ENCODE measurements at places on chromosomes 2 and 18.

DNA sequence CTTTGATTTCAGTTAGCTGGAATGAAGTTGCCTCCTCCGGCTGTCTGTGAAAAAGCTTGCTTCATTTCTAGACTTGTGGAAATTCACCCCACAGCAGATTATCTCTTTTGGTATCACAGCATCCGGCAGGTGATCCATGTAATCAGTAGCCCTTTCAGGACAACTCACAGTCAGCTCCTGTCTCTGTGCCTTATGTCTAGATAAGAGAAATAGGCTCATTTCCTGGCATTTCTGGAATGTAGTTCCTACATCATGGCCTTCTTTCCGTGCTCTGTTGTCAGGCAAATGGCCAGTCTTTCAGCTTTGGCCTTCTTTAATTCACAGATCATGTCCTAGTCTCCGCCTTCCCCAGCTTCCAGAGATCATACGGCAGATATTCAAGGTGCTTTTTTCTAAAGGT is 455.4 kb downstream of the NUP35 start:
- no peak for DNase-seq

DNA sequence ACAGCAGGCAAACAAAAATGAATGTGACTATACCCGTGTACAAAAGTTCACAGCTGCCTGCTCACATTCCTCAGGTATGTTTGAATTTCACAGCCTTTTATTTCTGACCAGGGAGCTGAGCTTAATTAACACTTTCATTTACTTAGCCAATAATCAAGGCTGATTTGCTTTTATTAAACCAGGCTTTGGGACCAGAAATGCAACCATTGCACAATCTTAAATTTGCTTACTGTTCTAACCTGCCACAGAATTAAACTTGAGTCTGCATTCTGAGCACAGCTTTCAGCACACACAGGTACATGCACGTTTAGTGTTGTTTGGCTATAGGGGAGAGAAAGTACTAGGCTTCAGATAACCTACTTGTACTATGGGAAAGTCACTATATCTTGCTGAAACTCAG is 372.4 kb upstream of the ATP5MC3 start:
- DNase-seq: no peak

DNA sequence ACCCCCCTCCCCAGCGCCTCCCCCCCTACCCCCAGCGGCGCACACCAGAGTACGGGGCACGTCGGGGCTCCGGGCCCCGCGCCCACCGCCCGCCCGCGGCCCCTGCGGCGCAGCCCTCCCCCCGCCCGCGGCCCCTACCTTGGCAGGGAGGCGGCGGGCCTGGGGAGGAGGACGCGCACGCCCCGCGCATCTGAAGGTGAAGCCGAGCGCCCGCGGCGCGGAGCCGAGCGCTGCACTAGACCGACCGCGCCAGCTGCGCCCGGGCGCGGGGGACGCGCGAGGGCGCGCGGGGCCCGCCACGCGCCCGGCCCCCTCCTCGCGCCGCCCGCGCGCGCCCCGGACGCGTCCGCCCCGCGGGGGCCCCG is at the start of gene ZNF516:
ZNF516 (minus strand) TSS at position 237 of the 365 bp plus-strand sequence. CDS start 52,188 bp downstream, outside the sequence.
- no peak for DNase-seq

GRCh38 chr2:134713606-134714005 is 5.2 kb downstream of the TMEM163 start:
- no peak for DNase-seq

- DNase-seq: no peak
Measured at GRCh38 chr2:68385220-68385906, 20.3 kb downstream of the PLEK start.

GRCh38 chr2:149800624-149801542 is 213.3 kb upstream of the MMADHC start:
- DNase-seq: no peak

DNA sequence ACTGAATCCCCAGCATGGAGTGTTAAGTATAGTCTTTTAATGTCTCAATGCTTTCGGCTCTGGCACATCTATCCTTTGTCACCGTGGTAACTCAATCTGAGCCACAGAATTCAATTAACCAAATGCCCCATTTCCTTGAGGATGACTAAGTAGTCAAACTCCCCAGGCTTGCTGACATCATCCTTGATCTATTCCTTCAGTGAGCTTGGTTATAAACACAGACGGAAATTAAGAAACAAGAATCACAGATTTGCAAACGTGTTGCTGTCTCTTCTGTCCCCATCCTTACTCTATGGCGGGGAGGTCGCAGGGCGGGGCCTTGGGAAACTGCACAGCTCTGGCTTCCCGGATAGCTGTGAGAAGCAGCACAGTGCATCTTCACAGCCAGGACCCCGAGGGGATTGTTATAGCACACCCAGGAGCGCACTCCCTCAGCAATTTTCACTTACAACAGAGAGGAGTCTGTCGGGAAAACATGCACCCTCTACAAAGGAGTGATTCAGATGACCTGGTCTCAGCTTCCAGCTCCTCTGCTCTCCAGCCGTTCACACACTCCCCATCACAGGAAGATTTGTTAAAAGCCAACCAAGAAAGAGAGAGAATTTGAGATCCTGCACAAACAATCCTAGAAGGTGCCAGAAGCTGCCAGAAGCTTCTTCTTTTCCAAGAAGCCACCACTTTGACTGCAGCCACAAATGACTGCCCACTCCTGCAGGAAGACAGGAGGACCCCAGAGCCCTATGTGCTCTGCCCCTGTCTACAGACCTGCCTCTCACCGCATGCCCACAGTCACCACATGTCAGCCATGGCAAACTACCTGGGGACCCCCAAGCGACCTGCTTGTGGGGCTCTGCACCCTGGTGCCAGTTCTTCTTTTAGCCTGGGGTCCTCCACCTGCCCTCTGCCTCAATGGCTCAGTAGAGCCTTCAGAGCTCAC is 44.9 kb upstream of the YWHAQ start:
- DNase-seq: no peak

DNA sequence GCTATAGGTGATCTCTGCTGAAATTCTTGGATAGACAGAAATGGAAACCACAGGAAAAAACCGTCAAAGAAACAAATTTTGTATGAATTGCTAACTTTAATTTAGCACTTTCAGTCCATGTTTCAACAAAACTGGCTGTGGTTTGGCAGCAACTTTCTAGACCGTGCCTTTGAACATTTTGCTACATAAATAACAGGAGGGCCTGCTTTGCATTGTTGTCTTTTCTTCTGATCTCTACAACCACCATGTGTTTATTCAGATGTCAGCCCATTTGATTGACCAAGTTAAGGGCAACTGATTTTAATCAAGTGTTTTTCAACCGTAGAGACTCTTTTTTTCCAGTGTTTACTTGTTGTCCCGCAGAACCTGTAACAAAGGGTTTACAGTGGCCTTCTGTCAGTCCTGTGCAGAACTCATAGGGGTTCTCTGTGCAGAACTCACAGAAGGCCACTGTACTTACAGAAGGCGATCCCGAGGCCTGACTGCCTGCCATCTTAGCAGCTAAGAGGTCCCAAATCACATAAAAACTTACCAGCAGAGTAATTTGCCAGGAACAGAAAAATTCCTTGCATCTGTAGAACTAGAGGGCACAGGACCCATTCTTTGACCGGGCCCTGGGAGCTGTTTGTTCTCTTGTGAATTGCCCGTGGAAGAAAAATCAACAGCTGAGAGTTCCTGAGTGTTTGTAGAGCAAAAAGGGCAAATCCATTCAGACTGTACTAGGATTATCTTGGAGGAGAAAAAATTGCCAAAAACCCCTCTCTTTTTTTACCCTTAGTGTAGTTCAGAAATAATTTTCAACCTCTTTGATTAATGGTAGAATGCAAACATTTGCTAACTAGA is 120.6 kb downstream of the PRKRA start:
- no peak for DNase-seq

DNA sequence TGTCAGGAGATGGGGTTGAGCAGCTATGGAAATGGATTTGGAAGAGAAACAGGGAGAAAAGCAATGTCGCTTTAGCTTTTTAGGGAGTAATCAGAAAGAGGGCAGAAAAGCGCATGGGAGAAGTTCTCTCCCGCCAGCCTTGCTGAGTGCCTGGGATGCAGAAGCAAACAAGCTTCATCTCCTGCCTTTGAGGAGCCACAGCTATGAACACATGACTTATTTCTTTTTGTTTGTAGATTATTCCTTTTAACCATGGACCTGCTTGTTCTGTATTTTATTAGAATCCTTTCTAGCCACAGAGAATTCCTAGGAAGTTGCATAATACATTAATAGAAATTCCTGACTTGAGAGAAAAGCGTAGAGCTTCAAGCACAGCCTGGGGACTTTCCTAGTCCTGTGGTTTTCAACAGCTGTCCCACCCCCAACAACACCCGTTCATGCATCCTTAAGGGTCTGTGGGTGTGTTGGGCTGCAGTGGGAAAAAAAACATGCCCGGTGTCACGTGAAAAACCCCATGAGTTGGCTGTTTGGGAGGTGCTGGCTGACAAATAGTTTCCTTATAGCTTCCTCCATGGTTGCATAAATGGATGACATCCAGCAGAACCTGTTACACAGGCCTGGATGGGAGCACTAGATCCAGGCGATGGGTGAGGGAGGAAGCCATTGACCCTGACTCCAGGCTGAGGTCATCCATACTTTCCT is 14.9 kb downstream of the SLC9A4 start:
- no peak for DNase-seq

DNA sequence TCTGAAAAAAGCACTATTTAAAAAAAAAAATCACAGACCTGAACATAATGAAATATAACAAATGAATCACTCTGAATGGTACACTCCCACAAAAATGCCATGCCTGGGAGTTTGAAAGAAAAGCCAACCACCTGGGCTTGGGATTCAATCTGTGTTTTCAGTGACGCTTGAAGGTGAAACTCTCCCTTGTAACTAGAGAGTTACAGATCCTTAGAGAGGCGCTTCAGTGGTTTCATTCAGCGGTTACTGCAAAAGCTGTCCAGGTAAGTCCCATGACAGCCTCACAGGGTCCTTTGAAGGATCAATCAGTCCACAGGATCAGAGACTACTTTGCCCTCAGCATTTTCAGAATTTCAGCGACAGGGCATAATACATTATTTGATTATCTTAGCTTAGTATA is 627.3 kb downstream of the IRS1 start:
- DNase-seq: no peak

Measured in T-cell (primary cell).